ENCODE measurements at places on chromosomes 1 and 21.

DNA sequence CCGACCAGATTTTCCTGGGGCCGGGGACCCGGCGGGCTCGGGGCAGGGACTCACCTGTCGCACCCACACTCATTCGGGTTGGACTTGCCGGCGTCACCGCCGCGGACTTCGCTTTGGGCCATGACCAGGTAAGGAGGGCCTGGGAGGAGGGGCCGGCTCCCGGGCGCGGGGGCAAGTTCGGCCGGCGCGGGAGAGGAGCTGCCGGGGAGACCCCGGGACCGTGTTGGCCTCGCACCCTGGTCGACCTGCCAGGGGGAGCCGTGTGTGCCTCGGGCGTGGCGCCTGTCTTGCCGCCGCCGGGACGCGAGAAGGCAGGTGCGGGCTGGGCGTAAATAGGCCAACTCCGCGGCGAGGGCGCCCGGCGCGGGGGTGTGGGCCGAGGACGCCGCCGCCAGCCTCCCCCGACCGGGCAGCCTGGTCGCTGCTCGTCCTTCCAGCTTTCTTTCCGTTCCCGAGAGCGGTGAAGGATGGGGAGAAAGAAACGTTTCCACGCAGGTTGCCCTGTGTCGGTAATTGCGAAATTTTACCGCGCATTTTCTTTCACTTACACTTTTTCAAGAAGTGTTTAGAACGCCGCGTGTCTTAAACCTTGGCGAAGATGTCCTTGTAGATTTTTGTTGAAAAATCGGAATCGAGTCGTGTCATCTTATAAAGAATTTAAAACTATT lies 558 bp downstream of the USP1 start:
- DNase-seq = no peak

- DNase-seq = no peak
Observed at GRCh38 chr1:71473331-71473730, 392.5 kb upstream of the ZRANB2 start.

GRCh38 chr1:151992303-151993083 lies 1.2 kb downstream of the S100A10 start:
- DNase-seq = no peak

DNA sequence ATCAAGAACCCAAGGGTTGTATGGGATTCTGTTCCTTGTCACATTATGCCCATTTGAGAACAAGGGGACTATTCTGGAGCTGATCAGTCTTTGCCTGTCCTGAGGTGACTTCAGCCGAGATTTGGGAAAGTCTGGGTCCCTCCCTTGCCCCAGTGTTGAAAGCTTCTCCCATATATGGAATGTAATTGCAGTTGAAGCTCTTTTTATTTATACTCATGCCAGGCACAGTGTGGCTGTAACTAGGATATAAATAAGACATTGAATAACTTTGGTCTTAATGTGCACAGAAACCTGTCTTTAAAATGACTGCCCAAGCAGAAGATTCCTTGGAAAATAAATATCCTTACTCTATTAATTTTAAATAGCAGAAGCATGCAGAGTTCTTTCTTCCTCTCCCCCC lies 15.2 kb downstream of the AKNAD1 start:
- DNase-seq = no peak

DNA sequence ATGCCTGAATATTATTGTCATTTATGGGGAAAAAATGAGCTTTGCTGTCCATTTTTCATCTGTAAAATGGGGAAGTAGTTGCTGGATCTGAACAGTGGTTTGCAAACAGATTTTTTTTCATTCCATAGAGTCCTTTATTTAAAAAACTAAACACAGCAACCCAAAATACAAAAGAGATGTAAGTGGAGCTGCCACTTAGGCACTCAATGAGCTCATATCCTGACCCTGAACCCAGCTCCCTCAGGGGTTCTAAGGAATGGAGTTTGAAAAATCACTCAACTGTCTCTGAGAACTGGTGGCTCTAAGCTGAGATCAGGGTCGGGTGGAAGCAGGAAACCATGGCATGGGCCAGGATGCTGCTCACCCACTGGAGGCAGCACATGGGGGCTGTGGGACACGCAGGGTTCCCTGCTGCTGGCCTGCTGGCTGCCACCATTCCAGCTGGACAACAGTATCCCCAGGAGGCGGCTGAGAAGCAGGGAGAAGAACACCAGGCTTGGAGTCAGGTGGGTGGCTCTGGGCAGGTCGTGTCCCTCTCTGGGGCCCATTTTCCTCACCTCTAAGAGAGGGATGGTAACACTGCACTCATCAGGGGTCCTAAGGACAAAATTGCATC lies 9.6 kb upstream of the ECE1 start:
- DNase-seq = no peak

DNA sequence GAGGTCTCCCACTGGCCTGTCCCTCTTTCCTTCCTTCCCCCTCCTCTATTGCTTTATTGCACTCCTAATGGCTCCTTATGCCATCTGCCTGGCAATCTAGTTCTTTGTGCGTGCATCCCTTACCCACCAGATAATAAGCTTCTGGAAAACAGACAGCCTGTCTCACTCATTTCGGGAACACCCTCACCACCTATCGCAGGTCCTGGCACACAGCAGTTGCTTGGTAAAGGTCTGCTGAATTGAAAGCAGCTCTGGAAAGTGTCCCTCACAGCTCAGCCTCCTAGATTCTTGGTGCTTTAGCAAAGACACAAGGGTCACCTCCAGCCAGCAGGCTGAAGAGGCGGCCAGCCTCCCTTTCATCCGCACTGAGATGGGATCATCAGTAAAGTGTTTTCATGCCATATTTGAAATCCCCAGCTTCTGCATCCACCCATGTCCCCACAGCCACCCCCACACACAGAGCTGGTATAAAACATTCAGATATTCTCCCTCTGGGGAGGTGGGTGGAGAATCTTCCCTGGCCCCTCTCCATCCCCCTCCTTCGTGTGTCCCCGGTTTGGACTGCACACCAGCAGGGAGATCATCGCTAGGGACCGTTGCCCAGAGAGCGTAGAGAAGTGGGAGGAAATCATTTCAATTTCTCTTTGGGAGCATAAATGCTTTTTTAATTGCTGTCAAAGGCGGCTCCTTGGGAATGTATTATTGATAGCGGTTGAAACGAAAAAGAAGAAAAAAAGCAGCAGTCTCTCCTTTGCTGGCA lies 29.1 kb upstream of the ATP2B4 start:
- peak; percentile 66 for DNase-seq

DNA sequence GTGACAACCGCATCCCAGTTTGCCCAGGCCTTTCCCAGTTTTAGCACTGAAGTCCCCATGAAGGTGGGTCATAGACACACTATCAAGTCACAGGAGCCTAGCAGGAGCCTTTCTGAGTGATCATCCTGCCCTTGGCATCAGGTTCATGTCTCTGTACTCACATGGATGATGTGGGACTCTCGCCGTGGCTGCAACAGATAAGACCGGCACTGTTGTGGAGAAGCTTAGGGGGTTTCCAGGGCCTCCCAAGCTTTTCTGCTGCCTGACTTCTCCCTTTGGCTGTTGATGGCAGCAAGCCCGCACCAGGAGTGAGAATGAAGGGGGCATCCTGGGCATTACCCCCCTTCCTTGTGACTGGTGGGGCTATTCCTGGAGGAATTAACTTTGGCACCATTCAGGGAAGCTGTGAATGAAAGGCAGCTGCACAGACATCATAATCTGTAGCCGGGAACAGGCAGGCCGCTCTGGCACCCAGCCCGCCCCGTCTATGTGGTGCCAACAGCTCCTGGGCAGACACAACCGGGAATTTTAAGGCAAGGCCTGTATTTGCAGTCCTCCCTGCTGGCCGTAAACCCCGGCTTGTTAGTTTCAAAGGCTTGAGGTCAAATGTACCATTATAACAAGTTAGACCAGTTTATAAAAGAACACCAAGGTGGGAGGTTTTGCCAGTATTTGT lies 148.6 kb downstream of the HUNK start:
- DNase-seq = peak; percentile 84

- DNase-seq = no peak
Observed at GRCh38 chr1:58047265-58047858, 499.2 kb downstream of the OMA1 start.

- no peak for DNase-seq
Observed at GRCh38 chr1:169316556-169316955, 51.0 kb downstream of the NME7 start.

DNA sequence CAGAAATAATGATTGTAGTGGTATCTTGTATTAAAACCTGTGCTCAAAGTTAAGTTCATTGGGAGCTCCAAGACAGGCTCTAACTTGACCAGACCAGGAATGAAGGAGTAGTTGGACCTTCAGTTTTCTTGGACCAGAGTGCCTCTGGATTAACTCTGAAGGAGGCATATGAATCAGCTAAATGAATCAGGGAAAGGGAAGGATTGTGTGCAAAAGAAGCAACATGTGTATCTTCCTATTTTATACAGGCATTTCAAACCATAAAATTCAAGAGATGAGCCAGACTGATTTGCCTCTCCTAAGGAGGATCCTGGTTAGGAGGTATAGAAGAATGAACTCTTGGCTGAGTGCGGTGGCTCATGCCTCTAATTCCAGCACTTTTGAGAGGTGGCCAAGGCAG lies 71.4 kb downstream of the CC2D1B start:
- no peak for DNase-seq

GRCh38 chr1:183832459-183832858 lies 27.5 kb downstream of the RGL1 start:
- DNase-seq = no peak

DNA sequence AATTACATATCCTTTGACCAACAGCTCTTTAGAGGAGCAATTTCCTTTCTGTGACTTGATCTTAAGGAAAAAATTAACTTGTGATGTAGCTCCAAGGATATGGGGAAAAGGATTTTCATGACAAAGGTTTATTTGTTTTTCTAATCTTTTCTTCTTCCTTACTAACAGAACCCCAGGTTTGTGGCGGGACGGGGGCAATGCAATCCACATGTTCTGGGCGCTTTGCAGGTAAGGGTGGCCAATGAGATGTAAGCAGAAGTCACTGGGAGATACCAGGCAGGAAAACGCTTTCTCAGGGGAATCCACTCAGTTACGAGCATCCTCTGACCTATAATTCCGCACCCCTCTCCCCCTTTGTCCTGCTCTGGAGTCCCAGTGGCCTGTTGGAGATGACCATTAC lies 122.0 kb downstream of the MRPS6 start:
- no peak for DNase-seq

- DNase-seq = no peak
Observed at GRCh38 chr1:110490791-110491451, 28.1 kb downstream of the KCNA10 start.

DNA sequence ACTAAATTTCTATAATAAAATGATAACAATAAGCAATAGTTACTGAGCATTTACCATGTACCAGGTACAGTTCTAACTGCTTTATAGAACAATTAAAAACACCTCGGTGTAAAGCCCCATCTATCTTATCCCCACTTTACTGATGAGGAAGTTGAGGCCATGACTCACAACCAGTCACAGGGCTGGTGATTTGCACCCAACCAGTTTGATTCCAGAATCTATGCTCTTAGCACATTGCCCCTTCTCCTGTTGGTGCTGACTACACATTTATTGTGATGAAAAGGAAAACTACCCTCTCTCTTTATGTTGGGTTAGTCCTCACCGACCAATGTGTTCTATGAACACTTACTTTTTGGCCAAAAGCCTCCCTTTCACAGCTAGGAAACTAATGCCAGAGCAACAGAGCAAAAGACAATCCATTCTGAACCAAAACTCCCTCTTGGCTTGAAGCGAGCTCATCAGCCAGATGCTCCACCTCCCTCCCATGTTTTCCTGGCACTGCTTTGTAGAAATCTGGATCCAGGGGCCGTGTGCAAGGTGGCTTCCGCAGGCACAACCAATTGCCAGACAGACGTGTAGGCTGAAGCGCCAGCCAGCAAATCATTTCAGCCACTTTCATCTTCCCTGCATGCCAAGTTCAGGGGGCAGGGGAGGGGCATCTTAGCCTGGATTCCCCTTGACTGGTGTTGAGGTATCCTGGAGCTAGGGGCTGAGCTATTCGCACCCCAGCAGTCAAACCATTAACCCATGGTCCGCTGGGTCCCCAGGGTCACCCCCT lies 32.0 kb upstream of the SLC30A1 start:
- peak; percentile 76 for DNase-seq

DNA sequence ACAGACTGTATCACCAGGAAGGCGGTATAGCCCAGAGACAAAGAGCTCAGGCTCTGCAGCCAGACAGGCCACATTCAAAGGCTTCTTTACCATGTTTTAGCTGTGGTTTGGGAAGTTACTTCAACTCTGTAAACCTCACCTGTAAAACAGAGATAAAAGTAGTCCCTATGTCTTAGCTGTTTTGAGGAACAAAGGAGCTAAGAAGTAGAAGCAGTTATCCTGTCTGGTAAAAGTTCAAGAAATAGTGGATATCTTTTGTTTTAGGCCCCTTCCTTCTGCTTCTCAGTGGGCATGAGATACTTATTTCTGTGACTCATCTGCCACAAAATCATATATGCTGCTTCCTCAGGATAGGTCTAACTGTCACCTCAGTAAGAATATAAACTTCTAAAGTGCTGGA lies 6.5 kb downstream of the CD34 start:
- no peak for DNase-seq

DNA sequence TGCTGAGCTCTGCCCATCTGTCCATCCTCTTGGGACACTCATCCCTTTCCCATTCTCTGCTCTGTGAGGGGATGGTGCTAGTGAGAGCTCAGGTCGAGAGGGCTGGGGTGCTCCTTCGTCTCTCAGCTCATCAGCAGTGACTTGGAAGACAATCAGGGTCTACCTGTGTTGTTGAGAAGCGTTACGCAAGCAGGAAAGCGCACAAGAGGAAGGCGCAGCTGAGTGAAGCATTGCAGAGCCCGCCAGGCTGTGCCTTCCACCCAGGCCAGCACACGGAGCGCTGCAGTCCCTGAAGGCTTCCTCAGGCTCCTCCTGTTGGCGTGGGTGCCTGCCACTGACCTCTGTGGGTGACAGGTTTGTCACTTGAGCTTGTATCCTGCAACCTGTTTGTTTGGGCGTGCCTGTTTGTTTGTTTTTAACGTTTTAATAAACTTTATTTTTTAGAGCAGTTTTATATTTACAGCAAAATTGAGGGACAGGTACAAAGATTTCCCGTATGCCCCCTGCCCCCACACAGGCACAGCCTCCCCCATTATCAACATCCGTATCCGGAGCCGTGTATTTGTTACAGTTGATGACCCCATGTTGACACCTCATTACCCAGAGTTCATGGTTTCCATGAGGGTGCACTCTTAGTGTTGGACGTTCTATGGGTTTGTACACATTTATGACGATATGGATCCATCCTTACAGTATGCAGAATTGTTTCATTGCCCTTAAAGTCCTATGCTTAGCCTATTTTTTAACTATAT lies 36.7 kb downstream of the ADARB1 start:
- no peak for DNase-seq

DNA sequence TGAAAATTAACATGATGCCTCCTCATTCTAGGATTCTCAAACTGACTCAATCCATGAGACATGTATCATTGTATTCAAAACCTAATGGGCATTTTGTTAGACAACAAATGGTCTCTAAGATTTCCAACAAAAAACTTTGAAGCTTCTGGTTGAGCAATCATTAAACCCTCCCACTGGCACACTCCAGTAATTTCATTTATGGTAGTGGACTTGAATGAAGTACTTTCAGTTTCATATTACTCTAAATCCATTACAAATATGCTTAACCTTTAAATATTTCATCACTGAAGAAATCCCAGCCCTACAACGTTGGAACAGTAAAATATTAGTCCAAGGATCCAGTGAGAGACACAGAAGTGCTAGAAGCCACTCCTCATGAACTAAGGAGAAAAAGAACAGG lies 43.5 kb downstream of the GBP6 start:
- DNase-seq = no peak
